ENCODE measurements at places on chromosomes 3 and 15.

DNA sequence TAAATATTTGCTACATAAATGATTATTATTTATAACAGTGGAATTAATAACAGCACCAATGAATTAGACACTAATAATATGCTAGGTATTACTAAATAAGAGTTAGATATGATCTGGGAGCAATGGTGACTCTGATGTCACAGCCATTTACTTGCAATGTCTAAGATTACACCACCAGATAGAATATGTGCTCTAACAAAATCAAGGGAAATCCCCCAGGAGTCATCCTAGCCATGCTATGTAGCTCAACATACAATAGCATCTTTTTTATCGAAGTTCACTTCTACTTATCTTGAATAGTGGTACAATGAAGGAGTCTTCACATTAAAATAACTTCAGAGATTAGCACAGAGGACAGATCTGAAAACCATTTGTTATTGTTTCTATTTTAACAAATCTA is 154.0 kb downstream of the FMN1 start:
- H3K27me3 ChIP-seq, result no peaks in the 10 kb centered on the region
- H3K36me3 ChIP-seq, result no peaks in the 10 kb centered on the region
- no peaks in the 10 kb centered on the region for H3K4me1 ChIP-seq

- no peaks in the 10 kb centered on the region for H3K27me3 ChIP-seq
- no peak overlapping the region for H3K4me3 ChIP-seq
- no peak overlapping the region for H3K27ac ChIP-seq
- H3K36me3 ChIP-seq, result no peaks in the 10 kb centered on the region
These were observed 220.3 kb downstream of the THSD4 start for GRCh38 chr15:71335591-71335990.

DNA sequence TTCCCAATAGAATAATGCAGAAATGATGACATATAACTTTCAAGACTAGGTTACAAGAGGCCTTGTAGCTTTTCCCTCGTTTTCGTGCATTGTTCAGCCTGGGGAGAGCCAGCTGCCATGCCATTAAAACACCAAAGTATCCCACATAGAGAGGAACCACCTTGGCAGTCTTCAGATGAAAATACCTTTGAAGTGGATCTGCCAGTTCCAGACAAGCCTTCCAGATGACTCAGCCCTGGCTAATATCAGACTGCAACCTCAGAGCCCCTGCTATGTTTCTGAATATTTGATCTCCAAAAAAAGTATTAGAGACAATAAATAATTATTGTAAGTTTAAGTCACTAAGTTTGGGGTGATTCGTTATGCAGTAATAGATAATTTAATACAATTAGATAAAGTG is 294.3 kb upstream of the GBE1 start:
- H3K27me3 ChIP-seq, result no peaks in the 10 kb centered on the region
- peaks cover 5% of the 10 kb centered on the region for H3K4me1 ChIP-seq
- no peak for DNase-seq
- H3K36me3 ChIP-seq, result no peaks in the 10 kb centered on the region
- H3K27ac ChIP-seq, result no peak overlapping the region
- H3K4me3 ChIP-seq, result no peak overlapping the region

- peaks cover 33% of the 10 kb centered on the region for H3K4me1 ChIP-seq
- H3K27ac ChIP-seq, result peak overlapping the region; percentile 99
- H3K27me3 ChIP-seq, result no peaks in the 10 kb centered on the region
- no peak for DNase-seq
- H3K4me3 ChIP-seq, result peak overlapping the region; percentile 95
These were observed 853 bp downstream of the TCAIM start for GRCh38 chr3:44339181-44340057.

DNA sequence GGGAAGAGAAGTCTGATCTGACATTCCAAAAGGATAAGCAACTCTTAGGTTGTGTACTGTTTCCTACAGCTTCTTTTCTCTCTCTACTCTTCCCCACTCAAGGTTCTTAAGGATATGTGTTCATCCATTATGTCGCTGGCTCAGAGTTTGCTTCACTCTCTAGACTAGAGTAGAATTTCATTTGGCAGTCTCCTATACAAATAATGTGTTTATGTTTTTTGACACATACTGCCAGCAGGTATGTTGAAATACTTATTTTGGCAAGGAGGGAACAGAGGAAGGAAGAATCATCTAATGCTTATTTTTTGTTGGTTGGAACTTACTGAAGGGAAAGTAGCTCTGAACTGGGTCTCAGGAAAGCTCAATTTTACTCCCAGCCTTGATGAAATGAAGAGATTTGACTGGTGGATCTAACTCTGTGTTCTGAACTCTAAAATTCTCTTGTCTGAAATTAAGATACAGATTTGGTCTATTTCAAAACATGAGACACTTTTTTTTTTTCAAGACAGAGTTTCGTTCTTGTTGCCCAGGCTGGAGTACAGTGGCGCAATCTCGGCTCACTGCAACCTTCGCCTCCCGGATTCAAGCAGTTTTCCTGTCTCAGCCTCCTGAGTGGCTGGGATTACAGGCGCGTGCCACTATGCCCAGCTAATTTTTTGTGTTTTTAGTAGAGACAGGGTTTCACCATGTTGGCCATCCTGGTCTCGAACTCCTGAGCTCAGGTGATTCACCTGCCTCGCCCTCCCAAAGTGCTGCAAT is 7.6 kb upstream of the EMC3 start:
- no peak overlapping the region for H3K27ac ChIP-seq
- H3K4me1 ChIP-seq, result no peaks in the 10 kb centered on the region
- no peaks in the 10 kb centered on the region for H3K27me3 ChIP-seq
- H3K36me3 ChIP-seq, result peaks cover 5% of the 10 kb centered on the region
- H3K4me3 ChIP-seq, result no peak overlapping the region
- no peak for DNase-seq

DNA sequence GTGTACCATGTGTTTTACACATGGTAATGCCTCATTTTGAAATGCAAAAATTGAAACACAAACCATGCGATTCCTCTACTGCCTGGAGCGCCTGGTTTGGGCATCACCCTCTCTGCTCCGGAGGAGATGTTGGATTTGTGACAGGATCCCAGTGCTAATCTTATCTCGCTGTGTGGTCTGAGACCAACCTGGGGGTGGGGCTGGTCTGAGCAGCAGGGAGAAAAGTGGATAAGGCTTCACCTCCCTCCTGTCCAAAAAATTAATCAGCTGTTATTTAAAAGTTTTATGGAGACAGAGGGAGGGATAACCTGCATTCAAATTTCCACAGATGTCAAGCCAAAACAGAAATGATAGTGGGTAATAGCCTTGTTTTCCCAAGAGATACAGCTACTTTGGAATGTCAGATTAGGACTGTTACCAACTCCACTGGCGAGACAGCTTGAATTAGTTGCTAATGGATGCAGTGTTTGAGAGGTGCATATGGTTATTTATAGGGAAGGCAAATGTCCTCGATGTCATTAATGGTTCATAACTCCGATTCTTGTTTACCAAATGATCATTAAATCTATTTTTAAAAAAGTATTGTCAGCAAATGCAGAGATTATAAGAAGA is 54.0 kb upstream of the SKOR1 start:
- DNase-seq, result no peak
- H3K27me3 ChIP-seq, result peaks cover 12% of the 10 kb centered on the region
- no peak overlapping the region for H3K27ac ChIP-seq
- no peak overlapping the region for H3K4me3 ChIP-seq

DNA sequence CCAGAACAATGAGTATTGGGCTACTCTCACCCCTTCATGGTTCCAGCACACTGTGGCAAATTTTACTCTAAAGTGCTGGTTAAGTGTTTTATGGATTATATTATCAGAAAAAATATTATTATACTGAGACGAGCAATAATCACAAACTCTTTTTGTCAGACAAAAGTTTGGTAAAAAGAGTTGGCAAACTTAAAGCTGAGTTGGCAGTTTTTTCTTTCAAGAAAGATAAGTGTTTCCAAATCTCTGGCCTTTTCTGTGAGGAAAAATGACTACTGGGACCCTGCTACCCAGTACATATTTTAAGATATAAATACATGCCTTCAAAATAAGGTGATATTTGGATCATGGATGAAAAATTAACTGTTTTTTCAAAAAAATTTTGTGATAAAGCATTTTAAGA is 471.5 kb upstream of the IL12A start:
- H3K27ac ChIP-seq, result no peak overlapping the region
- H3K4me1 ChIP-seq, result peaks cover 12% of the 10 kb centered on the region
- H3K36me3 ChIP-seq, result no peaks in the 10 kb centered on the region
- DNase-seq, result no peak

- no peaks in the 10 kb centered on the region for H3K36me3 ChIP-seq
- H3K27ac ChIP-seq, result no peak overlapping the region
- H3K4me3 ChIP-seq, result no peak overlapping the region
- no peaks in the 10 kb centered on the region for H3K27me3 ChIP-seq
- no peak for DNase-seq
These were observed 57.0 kb upstream of the GPR149 start for GRCh38 chr3:154486949-154487348.

DNA sequence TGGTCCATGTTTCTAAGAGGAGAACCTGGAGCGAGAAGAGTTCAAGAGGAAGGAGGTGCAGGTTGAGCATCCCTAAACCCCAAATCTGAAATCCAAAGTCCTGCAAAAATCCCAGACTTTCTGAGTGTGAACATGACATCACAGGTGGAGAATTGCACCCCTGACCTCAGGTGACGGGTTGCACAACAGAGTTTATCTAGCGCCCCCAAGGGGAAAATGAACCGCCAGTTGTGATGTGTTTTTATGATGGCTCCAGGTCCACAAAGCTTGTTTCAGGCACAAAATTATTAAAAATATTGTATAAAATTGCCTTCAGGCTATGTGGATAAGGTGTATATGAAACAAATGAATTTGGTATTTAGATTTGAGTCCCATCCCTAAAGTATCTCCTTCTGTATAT is 420.0 kb downstream of the GABRB3 start:
- H3K36me3 ChIP-seq, result no peaks in the 10 kb centered on the region
- no peak overlapping the region for H3K4me3 ChIP-seq
- no peaks in the 10 kb centered on the region for H3K4me1 ChIP-seq
- peaks cover 16% of the 10 kb centered on the region for H3K27me3 ChIP-seq

- H3K36me3 ChIP-seq, result peaks cover 8% of the 10 kb centered on the region
- no peak overlapping the region for H3K4me3 ChIP-seq
- H3K27me3 ChIP-seq, result no peaks in the 10 kb centered on the region
- no peaks in the 10 kb centered on the region for H3K4me1 ChIP-seq
- no peak overlapping the region for H3K27ac ChIP-seq
- no peak for DNase-seq
These were observed 20.9 kb downstream of the AVEN start for GRCh38 chr15:34018021-34018645.

- H3K4me3 ChIP-seq, result no peak overlapping the region
- H3K27me3 ChIP-seq, result peaks cover 35% of the 10 kb centered on the region
- no peak for DNase-seq
- H3K27ac ChIP-seq, result peak overlapping the region; percentile 61
- peaks cover 22% of the 10 kb centered on the region for H3K4me1 ChIP-seq
These were observed 19.0 kb downstream of the ALDH1A2 start for GRCh38 chr15:58046467-58046866.

DNA sequence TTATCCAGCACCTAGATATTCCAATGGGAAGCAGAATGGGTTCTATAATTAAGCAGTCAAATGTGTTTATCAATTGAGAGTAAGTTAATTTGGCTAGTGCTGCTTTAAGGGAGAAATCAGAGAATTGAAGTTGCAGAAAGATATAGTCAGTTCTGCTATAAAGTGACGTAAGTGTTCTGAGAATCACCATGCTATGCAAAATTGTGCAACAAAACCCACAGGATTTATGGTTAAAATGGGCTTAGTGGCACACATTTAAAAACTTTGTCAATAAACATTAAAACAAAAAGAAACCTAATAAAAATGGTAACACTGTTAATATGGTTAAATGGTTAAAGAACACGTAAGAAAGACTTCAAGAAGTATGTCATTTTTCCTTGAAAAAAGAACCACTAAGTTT is 74.5 kb downstream of the TMEM108 start:
- peaks cover 12% of the 10 kb centered on the region for H3K4me1 ChIP-seq
- DNase-seq, result no peak

DNA sequence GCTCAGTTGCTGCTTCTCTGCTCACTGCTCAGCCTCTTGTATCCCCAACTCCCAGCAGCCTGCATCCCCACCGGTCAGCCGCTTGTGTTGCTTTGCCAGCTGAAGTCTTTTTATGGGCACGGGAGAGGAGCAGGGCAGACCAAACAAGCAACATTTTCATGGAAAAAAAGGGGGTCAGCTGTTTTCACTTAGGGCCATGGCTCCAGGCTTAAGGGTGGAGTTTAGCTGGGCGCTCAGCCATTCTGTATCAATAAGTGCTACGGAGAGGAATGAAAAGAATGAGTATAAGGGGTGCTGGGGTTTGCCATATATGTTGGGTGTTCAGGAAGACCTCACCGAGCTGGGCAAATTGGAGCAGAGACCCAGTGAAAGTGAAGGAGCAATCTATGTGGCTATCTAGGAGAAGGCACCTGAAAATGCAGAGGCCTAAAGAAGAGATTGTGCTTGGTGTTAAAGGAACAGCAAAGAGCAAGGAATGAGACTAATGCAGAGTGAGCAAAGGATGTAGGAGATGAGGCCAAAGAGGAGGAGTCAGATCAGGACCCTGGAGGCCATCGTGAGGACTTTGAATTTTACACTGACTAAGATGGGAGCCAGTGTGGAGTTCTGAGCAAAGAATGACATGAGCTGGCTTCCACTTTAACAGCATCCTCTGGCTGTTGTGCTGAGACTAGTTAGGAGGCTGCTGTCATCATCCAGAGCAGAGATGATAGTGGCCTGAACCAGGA is 16.6 kb upstream of the IREB2 start:
- H3K4me1 ChIP-seq, result peaks cover 2% of the 10 kb centered on the region
- H3K4me3 ChIP-seq, result no peak overlapping the region
- no peak for DNase-seq

- no peaks in the 10 kb centered on the region for H3K27me3 ChIP-seq
- H3K4me1 ChIP-seq, result peaks cover 9% of the 10 kb centered on the region
- no peak overlapping the region for H3K4me3 ChIP-seq
- H3K36me3 ChIP-seq, result peaks cover 3% of the 10 kb centered on the region
- H3K27ac ChIP-seq, result no peak overlapping the region
These were observed 33.6 kb downstream of the HEG1 start for GRCh38 chr3:125022206-125022605.

DNA sequence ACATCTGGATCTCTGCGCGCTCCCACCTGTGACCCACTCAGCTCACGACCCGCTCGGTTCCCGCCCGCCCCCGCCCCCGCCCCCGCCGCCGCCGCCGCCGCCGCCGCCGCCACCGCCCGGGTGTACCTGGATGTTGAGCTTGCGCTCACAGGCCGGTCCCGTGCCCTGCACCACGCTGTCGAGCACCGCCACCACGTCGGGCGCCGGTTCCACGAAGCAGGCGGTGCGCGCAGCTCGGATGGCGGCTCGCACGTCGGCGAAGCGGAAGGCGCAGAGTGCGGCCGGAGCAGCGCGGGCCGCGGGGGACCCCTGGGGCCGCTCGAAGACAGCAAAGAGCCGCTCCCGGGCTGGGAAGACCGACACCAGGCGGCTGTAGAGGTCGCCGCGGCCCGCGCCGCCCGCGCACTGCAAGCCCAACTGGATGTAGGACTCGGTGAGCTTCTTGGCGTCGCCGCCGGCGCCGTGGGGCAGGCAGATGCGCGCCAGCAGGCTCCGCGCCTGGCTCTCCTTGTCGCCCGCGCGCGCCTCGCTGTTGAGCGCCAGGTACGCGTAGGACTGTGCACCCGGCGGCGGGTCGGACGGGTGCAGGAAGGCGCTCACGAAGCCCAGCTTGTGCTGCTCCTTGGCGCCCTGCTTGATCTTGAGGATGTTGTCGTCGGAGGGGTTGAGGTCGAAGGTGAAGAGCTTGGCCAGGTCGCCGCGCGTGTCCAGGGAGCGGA is 1.1 kb downstream of the PLXND1 start:
- peak overlapping the region; percentile 97 for H3K27ac ChIP-seq
- DNase-seq, result no peak
- H3K4me3 ChIP-seq, result peak overlapping the region; percentile 89
- H3K27me3 ChIP-seq, result peaks cover 33% of the 10 kb centered on the region

All from mesothelial cell of epicardium (in vitro differentiated cells).